Stimulated activated CD4-positive, alpha-beta T cell treated with anti-CD3 and anti-CD28 coated beads, Interleukin-12 subunit alpha, Interleukin-12 subunit beta, amount 100 ng/mL, for 4 hours (primary cell): ENCODE measurements at places on chromosomes 16 and 17.

- no peak for DNase-seq
Measured at GRCh38 chr17:53655591-53655990, 167.1 kb upstream of the KIF2B start.

GRCh38 chr17:21127509-21128077 lies 829 bp downstream of the DHRS7B start:
- no peak for DNase-seq

DNA sequence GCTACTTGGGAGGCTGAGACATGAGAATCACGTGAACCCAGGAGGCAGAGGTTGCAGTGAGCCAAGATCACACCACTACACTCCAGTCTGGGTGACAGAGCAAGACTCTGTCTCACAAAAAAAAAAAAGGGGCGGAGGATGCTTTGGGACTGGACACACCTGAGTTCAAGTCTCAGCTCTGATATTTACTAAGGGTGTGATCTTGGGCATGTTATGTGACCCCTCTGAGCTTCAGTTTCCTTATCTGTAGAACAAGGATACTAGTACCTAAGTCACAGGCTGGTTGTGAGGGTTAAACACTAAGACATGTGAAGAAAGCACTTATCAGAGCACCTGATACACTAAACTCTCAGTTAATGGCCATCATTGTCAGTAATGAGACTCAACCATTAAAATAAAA lies 25.9 kb downstream of the HOXB1 start:
- no peak for DNase-seq

GRCh38 chr17:43976963-43977837 lies 23.5 kb upstream of the PYY start:
- DNase-seq, result no peak

DNA sequence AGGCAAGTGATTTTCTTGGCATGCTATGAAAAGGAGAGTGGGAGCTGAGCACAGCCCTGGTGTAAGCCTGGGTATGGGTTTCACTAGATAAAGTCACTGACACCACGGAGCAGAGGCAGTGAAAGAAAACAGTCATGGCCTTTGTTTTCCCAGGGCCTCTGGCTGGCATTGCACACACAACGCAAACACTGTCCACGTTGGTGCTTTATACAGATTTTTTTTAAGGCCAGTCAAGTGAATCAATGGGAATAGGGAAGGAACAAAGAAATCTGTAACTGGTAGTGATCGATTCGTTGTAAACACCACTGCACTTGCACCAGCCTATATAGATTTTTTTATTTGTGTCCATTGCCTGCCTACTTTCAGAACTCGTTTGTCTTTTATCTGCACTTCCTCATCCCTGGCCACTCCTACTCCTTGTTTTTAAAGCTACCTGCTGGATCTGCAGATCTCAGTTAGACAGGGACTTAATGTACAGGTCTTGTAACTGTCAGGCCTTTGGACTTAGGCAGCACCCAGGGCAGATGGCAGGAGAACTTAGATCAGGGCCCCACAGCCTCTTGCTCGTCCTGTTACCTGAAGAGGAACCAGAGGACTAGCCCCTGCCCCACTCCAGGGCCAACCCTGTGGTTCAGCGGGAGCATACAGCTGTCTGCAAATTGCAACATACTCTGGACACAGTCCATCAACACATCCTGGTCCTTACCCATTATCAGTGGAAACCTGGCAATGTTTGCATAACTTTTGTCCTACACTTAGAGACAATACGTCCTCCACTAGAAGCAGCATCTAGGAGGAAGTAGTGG lies 10.6 kb upstream of the TMIGD1 start:
- DNase-seq, result no peak

- no peak for DNase-seq
Measured at GRCh38 chr17:63332286-63332685, 113.8 kb downstream of the CYB561 start.

DNA sequence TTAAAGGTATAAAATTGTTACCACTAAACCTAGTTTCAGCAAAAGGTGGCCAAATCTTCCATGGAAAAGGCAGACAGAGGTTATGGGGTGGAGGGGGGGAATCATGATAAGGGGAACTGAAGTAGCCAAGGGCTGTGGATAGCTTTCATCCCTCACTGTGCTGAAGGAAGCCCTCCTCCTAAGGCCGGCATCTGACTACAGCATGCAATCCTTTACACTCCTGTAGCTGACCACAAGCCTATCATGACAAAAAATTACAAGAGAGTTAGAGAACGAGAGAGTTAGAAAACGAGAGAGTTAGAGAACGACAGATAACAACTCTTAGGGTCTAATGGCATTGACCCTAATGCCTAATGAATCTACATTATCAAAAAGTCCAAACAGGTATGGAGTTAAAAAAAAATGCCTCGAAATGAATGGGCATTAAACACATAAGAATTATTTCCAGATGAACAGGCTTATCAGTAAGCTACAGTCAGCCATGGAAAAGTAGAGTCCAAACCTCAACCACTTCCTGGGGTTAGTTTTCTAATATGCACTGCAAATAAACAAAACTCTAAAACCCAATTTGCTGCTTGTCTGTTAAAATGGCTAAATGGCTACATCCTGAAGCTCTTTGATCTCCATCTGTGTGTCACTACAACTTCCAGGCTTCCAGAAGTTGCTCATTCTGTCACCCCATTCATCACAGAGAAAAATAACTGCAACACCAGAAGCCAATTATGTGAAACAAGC lies 29.7 kb downstream of the DUSP14 start:
- DNase-seq, result no peak

GRCh38 chr17:41707803-41708669 lies 4.1 kb upstream of the GAST start:
- DNase-seq, result no peak
